CD4-positive, alpha-beta T cell treated with Interleukin-1 beta for 1 hour (primary cell): ENCODE measurements at places on chromosomes 12 and 14.

GRCh38 chr14:43855556-43855955 lies 651.5 kb downstream of the FSCB start:
- no peak for DNase-seq

DNA sequence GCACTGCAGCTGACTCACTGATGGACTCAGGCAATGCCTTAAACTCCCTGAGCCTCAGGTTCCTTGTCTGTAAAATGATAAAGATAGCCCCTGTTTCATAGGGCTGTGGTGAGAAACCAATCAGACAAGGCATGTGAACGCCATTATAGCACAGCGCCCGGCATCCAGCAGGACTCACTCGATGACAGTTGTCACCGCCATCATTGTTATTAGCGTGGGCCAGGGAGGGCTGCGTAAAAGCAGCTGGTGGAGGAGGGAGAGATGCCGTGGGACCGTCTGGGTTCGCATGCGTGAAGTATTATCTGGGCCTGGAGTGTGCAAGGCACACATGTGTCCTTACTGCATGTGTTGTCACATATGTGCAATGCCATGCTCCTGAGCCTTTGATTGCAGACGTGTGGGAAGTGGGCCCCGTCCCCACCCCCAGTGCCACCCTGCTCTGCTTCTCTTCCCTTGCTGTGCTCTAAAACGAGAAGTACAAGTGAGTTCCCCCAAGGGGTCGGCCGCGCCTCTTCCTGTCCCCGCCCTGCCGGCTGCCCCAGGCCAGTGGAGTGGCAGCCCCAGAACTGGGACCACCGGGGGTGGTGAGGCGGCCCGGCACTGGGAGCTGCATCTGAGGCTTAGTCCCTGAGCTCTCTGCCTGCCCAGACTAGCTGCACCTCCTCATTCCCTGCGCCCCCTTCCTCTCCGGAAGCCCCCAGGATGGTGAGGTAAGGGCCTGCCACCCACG lies at the start of gene PTPN6:
TSS of gene PTPN6 (plus strand) at position 546 of the 730 bp plus-strand sequence. CDS start at position 703, 157 bp downstream.
- DNase-seq, result peak; percentile 80

DNA sequence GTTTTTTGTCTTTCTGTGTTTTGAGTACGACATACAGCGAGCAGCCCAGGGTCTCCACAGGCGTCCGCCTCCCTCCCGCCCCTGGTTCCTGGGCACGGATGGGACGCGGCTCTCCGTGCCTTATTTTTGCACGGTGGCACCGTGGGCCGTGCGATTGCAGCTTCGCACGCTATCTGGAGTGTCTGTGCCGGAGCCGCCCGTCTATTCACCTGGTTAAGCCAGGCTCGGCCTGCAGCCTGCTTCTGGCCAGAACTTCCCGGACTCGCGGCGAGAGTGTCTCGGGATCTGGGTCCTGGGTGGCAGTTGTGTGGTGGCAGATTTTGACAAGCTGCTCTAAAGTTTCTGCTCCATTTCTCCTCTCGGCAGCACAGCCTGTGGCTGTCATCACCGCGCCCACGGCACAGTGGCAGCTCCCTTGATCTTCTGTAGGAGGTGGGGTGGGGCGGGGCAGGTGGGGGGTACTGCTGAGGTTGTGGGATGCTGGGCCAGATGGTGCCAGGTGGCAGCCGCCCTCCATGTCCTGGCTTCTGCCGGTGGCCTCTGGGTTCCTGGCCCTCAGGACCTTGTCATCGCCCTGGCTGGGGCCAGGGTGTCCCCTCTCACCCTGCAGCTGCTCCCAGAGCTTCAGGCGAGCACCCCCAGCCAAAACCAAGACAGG lies 2.9 kb downstream of the MMP17 start:
- DNase-seq, result no peak

DNA sequence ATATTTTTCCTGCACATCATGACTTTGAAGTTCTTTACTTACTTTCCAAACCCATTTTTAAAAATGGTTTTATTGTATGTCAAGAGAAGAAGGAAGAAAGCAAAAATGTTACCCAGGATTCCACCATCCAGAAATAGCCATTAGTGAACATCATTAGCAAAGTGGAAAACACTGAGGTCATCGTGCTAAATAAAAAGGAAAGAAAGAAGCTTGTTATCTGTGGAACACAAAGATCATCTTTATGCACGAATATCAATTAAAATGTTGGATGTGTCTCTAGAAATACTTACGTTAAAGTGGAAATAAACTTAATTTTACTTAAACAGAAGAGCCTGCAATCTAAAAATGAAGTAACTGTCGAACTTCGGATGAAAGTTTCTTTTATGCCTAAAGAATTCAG lies 27.3 kb downstream of the SFSWAP start:
- no peak for DNase-seq

- DNase-seq, result peak; percentile 32
Observed at GRCh38 chr14:50667684-50667995, 466 bp downstream of the SAV1 start.

- DNase-seq, result no peak
Observed at GRCh38 chr12:105995961-105996431, 142.8 kb downstream of the NUAK1 start.

DNA sequence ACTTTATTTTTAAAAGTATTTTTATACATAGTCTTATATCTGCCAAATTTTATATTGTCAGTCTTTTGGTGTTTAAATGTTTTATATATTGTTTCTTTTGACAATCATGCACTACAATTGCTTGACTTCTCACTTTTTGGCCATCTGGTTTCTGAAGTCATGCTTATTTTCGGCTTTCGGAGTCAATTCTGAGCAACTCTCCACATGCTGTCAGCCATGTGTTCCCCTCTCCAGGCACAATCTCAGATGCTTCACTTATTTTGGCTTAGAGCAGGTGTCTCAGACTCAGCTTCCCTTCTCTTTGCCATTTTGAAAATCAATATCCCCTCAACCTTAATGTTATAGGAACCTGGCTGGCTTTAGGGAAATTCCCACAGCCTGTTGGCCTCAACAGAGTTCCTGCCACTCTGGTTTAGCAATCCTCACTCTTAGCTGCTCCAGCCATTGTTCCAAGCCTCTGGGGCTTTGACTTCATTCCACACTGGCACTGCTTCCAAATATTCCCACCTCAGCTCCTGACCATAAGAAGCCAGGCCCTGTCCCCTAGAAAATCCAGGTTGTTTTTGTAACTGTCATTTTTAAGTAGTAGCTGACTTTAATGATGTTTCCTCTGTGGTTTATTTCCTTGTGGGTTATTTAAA lies 125.5 kb upstream of the FAR2 start:
- DNase-seq, result no peak
